Activated naive CD4-positive, alpha-beta T cell treated with anti-CD3 and anti-CD28 coated beads, Interleukin-2, amount 10 ng/mL, durations not matched to agents 7 days and 5 days (primary cell): ENCODE measurements at places on chromosomes 3 and 15.

- H3K27me3 ChIP-seq = peaks cover 53% of the 10 kb centered on the region
- peaks cover 2% of the 10 kb centered on the region for H3K4me1 ChIP-seq
- H3K27ac ChIP-seq = no peak overlapping the region
- no peaks in the 10 kb centered on the region for H3K36me3 ChIP-seq
- H3K4me3 ChIP-seq = no peak overlapping the region
Observed at GRCh38 chr3:46594723-46595122, 17.6 kb upstream of the FAM240A start.

GRCh38 chr3:150005243-150006112 lies 34.8 kb upstream of the PFN2 start:
- no peak overlapping the region for H3K27ac ChIP-seq
- no peaks in the 10 kb centered on the region for H3K27me3 ChIP-seq
- no peaks in the 10 kb centered on the region for H3K36me3 ChIP-seq
- no peak overlapping the region for H3K4me3 ChIP-seq
- no peaks in the 10 kb centered on the region for H3K4me1 ChIP-seq

- no peaks in the 10 kb centered on the region for H3K27me3 ChIP-seq
- H3K4me3 ChIP-seq = no peak overlapping the region
- no peak for DNase-seq
- no peaks in the 10 kb centered on the region for H3K4me1 ChIP-seq
Observed at GRCh38 chr15:82664021-82664420, 16.9 kb upstream of the CPEB1 start.

DNA sequence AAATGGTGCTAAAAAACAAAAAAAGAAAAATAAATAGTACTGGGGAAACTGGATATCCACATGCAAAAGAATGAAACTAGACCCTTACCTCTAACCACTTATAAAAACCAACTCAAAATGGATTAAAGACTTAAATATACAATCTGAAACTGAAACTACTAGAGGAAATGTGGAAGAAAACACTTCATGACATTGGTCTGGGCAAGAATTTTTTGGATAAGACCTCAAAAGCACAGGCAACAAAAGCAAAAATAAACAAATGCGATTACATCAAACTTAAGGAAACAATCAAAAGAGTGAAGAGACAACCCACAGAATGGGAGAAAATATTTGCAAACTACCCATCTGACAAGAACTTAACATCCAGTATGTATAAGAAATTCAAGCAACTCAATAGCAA lies 6.4 kb downstream of the IFT57 start:
- H3K4me3 ChIP-seq = no peak overlapping the region
- H3K27ac ChIP-seq = peak overlapping the region; percentile 45
- no peaks in the 10 kb centered on the region for H3K27me3 ChIP-seq
- peaks cover 30% of the 10 kb centered on the region for H3K4me1 ChIP-seq
- peaks cover 40% of the 10 kb centered on the region for H3K36me3 ChIP-seq
